ENCODE measurements at places on chromosomes 3 and 15.

- no peak for DNase-seq
Measured at GRCh38 chr3:149670742-149671492, 13.1 kb upstream of the WWTR1 start.

GRCh38 chr3:167742338-167742737 lies 6.8 kb downstream of the SERPINI1 start:
- DNase-seq = no peak

GRCh38 chr15:31016446-31016915 lies 25.1 kb upstream of the MTMR10 start:
- no peak for DNase-seq

DNA sequence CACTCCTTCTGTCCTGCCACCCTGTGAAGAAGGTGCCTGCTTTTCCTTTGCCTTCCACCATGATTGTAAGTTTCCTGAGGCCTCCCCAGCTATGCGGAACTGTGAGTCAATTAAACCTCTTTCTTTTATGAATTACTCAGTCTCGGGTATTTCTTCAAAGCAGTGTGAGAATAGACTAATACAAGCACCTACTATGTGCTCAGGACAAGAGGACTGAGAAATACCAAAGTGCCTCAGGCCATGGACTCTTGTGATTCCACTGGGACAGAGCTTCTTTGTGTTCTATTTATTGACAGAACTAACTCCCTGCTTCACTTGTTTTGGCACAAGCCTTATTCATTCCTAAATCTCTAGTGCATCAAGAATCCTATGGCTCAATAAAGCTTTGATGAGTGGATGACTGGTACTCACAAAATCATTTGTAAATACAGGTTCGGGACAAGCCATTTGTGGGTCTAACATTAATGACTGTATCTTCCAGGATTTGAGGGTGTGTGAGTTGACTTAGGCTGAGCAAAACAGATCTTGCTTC lies 204.2 kb downstream of the PDCD6IP start:
- no peak for DNase-seq

DNA sequence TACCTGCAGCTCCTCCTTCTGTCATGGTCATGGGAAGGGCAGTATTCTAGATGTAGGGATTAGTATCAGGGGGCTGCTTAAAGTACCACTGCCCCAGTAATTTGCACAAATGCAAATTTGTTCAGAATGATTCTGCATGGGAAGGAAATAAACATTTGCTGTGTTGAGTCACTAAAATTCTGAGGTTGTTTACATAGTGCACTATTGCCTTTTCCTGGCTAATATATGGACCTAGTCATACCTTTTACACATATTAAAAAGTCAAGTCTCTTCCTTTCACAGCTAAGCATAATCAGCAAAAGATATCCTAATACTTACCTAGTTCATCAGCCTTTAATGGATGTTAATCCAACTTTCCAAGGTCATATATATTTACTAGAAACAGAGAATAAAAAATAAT lies 746.4 kb upstream of the NR2F2 start:
- no peak for DNase-seq

DNA sequence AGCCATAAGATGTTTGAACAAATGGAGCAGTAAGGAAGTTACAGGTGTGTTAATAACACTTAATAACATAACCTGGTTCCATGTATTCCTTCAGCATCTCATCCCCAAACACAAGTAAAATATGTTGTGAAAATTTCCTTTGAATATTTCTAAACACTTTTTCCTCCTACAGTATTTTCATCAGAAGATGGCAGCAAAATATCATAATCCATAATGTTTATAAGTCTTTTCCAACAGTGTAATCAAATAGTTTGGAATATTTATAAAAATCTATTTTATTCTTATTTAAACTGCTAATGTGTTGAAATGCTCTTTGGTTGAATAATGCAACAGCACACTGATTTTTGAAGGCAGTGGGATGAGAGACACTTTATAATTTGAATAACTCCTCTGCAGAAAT lies 1020.5 kb downstream of the OTOL1 start:
- DNase-seq = no peak

- DNase-seq = no peak
Measured at GRCh38 chr3:33831053-33831452, 32.6 kb downstream of the PDCD6IP start.

- DNase-seq = no peak
Measured at GRCh38 chr3:120338517-120338916, 10.6 kb downstream of the LRRC58 start.

DNA sequence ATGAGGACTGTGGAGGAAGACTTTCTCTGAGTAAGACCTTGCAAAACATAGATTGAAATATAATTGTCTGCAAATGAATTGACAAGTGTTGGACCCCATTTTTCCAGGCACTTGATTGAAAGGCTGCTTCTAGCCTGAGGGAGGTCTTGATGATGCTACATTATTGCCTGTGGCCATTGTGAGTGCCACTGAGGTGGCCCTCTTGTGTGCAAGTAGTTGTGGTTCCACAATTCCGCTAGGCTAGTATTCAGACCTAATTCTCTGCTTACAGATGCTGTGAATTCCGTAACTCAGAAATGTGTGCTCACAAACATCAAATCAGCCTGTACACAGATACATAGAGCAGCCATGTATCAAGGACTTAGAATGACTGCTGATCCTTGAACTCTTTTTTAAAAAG lies 34.7 kb downstream of the FNDC3B start:
- DNase-seq = no peak

- DNase-seq = no peak
Measured at GRCh38 chr15:33545866-33546265, 235.1 kb downstream of the RYR3 start.

- no peak for DNase-seq
Measured at GRCh38 chr3:138928727-138929372, 18.1 kb downstream of the FOXL2 start.

DNA sequence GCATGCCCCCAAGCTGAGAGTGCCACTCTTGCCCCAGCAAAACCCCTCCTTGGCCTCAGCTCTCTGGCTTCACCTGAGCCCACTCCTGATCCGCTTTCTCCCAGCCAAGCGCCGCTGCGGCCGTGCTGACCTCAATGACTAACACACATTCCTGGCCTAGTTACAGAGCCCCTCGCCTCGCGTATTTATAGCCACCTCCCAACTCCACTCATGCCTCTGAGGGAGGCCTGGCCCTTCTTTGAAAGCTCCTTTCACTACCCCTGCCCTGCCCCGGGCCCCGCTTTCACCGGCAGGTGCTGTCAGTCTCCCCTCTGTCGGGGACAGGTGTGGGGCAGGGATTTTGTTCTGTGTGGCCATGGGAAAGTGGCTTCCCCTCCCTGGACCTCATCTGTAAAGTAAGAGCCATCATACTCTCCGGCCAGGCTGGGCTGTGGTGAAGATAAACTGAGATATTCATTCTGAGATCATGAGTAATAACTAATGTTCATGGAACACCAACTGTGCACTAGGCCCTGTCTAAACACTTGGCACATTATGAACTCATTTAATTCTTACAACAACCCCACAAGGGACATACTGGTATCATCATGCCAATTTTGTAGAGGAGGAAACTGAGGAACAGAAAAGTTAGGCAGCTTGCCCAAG lies 13.2 kb upstream of the ATP2B2 start:
- no peak for DNase-seq

- DNase-seq = no peak
Measured at GRCh38 chr3:188734395-188734794, 437.4 kb upstream of the TPRG1 start.

DNA sequence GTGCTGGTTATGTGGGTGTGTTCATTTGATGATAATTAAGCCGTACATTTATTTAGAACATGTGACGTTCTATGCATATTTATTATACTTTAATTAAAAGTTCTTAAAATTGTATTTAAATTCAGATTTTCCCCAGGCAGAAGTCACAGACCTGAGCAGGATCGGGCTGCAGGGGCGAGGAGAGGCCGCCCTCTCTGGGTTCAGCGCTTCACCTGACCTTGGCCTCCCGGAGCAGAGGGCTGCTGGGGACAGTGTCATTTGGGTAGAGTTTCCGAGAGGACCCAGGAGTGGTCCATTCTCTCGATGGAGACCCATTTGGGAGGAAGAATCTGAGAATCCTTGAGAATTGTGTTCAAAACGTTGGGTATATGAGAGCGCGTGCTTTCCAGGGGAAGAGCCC lies 12.0 kb upstream of the TOPBP1 start:
- DNase-seq = no peak

- DNase-seq = no peak
Measured at GRCh38 chr3:98705212-98705611, 57.9 kb upstream of the ST3GAL6 start.

DNA sequence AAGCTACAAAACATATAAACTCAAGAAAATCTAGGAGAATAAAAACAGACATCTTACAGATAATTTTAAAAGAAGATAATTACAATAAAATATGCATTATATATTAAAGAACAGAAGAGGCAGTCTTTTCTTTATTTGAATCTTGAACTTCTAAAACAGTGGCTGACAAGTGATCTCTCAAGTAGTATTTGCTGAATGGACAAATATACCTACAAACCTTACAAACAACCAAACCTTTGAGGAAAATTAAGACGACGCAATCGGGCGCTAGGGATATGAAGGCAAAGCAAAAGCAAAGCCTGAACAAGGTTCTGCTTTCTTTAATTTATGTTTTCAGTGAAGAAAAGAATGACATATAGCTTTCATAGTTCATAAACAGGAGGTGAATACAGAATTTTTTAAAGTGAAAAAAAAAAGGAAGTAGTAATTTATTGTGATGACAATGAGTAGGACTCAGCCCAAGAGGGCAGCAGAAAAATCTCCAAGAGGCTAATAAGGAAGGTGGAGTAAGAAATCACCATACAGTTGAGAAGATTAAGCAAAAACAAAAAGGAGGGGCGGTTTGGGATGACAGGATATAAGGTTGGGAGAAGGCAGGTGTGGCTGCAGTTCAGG lies 347.8 kb downstream of the TBC1D5 start:
- no peak for DNase-seq

GRCh38 chr15:98150536-98150935 lies 190.0 kb downstream of the ARRDC4 start:
- DNase-seq = no peak

DNA sequence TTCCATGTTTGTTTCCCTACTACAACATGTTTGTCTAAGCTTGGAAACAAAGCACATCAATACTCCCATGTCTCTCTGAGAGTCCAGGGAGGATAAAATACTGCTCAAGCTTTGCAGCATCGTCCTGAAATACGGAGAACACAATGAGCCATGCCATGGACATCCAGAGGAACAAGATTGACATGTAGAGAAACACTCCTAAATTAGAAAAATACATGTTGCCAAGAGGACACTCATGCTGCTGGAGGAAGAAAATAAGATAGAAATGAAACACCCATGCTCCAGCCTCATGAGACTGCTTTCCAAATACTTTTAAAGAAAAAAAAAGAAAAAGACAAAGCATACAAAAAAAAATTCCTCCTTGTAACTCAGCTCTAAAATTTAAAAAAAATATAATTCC lies 387.0 kb downstream of the ERC2 start:
- no peak for DNase-seq

GRCh38 chr3:14890476-14890875 lies 56.9 kb upstream of the NR2C2 start:
- no peak for DNase-seq

DNA sequence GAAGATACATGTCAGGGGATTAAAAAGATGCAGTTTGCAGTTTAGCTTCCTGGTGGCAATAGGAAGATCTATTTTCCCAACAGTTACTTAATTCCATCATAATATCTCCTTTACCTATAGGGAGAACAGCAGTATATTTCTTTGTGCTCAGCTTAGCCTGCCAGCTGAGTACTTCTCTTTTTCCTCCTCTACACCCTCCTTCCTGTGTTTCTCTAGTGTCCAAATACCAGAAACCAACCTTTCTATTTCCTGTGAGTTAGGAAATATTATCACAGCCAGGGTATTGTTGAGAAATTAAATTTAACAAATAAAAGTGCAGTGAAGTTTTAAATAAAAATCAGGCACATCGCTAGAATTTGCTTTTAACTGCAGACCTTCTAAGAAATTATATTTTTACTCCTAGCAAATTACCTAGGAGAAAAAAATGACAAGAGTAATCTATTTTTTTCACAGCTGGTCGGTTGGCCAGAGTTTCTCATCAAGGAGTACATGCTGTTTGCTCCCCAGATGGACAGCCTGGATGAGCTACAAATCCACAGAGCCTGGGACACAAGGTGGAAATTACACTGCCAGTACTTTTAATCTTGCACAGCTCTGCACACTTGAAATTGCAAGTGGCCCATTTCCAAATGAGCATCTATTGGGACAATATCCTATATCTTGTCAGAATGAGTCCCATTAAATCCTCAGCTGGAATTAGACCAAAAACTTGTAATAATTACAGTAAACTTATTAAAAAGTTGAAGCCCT lies 185.2 kb upstream of the CFAP20DC start:
- DNase-seq = no peak

DNA sequence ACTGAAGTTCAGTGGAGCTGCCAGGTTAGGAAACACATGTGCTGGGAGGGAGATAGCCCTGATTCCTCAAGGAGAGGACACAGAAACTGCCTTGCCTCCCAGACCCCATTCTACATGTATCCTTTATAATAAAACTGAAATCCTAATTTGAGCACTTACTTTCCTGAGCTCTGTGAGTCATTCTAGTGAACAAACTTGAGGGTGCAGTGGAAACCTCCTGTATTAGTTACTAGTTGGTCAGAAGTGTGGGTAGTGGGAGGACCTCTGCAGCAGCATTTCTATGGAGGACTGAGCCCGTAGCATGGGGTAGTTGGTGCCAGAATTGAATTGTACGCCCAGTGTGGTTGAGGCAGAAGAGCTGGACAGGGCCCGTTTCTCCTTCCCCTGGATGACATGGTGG lies 23.9 kb downstream of the ATP1B3 start:
- no peak for DNase-seq

DNA sequence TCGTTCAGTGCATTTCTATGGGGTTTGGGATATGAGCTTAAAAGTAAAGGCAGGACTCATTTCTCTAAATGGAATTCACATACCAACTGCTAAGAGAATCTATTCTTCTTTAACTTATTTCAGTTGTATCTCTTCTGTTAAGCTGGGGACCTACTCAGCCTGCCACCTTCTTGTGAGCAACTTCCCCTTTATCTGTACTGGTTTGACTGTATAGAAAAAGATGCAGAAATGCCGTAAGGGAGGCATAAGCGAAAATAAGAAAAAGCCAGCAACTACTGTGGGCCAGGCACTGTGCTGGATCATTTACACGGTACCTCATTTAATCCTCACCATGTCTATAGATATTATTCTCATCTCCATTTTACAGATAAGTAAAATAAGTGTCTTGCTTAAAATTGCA lies 38.4 kb downstream of the RBMS3 start:
- no peak for DNase-seq

- DNase-seq = no peak
Measured at GRCh38 chr3:42569593-42570142, 12.1 kb downstream of the SEC22C start.

- DNase-seq = no peak
Measured at GRCh38 chr15:94596707-94597106, 365.3 kb downstream of the MCTP2 start.

GRCh38 chr15:25930931-25931330 lies 67.8 kb upstream of the ATP10A start:
- no peak for DNase-seq

GRCh38 chr3:53167418-53168174 lies 6.6 kb downstream of the PRKCD start:
- DNase-seq = no peak

GRCh38 chr3:69743975-69744906 lies 5.0 kb downstream of the MITF start:
- no peak for DNase-seq

- no peak for DNase-seq
Measured at GRCh38 chr3:243356-243725, 46.8 kb downstream of the CHL1 start.

All from activated naive CD8-positive, alpha-beta T cell treated with anti-CD3 and anti-CD28 coated beads, Interleukin-2, amount 50 U/mL, for 24 hours (primary cell).